ENCODE measurements at places on chromosomes 7 and 10.

DNA sequence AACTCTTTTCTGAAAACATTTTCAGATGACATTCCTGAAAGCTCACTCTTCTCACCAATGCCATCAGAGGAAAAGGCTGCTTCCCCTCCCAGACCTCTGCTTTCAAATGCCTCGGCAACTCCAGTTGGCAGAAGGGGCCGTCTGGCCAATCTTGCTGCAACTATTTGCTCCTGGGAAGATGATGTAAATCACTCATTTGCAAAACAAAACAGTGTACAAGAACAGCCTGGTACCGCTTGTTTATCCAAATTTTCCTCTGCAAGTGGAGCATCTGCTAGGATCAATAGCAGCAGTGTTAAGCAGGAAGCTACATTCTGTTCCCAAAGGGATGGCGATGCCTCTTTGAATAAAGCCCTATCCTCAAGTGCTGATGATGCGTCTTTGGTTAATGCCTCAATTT is 16.5 kb downstream of the ANLN start:
- no peak for DNase-seq

DNA sequence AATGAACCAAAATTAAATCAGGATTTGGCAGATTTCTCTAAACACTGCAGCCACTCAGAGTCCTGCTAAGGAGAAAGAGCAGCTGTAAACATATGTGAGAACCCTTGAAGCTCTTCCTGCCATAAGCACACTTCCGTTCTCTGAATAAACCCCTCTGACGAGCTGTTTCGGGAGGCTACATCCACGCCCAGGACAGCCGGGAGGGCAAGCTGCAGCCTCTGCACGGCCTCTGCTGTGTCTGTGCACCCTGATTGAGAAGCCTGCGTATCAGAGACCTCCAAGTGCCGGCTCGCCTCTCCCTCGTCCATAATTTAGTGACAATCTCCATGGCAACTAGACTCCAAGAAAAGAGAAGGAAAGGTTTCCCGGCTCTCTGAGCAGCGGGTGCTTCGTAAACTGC is 114.4 kb downstream of the PTPRN2 start:
- no peak for DNase-seq

- DNase-seq: no peak
Observed at GRCh38 chr10:119296703-119297102, 89.3 kb downstream of the GRK5 start.

DNA sequence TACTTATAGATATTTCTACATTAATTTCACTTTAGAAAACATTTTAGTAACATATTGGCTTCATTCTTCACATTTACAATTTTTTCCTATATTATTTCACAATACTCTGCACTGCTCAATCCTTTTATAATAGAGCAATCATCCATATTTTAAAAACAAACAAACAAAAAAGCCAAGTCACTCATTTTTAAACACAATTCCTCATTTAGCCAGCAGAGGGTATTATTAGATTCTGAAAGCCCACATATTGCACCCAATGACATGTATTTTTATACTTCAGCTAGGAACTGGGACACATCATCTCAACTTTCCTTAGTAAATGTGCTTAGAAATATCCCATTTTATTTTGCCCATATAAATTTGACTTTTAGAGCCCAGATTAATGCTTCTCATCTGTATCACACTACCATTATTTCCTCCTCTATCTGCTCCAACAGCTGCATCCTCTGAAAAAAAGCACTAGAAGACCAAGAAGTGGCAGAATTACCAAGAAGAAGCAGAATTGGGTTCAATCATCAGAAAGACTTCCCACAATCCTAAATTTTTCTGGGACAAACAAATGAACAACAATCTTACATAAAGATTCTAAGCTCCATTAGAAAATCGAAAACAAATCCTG is 29.5 kb downstream of the CTNNA3 start:
- DNase-seq: no peak

GRCh38 chr10:70378122-70378521 is 4.3 kb downstream of the LRRC20 start:
- no peak for DNase-seq

GRCh38 chr7:34838329-34838728 is 180.3 kb downstream of the NPSR1 start:
- DNase-seq: no peak

GRCh38 chr7:49812534-49812933 is 39.1 kb downstream of the VWC2 start:
- no peak for DNase-seq

DNA sequence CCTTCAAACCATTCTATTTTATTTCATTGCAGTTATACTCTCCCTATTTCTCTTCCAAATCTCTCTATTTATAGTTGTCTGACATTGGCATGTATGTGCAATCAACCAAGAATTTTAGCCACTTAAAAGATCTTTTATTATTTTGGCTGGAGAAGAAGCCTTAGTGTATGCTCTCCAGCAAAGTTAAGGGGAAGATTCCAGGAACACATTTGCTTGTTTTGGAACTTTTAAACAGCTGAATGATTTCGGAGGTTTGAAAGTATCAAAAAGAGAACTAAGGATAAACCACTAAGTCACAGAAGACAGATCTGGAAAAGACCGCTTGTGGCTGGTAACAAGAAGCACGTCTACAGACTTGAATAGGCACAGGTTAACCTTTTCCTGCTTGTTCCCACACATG is 182.2 kb upstream of the FZD1 start:
- no peak for DNase-seq

- DNase-seq: no peak
Observed at GRCh38 chr7:120442838-120443237, 169.9 kb downstream of the KCND2 start.

DNA sequence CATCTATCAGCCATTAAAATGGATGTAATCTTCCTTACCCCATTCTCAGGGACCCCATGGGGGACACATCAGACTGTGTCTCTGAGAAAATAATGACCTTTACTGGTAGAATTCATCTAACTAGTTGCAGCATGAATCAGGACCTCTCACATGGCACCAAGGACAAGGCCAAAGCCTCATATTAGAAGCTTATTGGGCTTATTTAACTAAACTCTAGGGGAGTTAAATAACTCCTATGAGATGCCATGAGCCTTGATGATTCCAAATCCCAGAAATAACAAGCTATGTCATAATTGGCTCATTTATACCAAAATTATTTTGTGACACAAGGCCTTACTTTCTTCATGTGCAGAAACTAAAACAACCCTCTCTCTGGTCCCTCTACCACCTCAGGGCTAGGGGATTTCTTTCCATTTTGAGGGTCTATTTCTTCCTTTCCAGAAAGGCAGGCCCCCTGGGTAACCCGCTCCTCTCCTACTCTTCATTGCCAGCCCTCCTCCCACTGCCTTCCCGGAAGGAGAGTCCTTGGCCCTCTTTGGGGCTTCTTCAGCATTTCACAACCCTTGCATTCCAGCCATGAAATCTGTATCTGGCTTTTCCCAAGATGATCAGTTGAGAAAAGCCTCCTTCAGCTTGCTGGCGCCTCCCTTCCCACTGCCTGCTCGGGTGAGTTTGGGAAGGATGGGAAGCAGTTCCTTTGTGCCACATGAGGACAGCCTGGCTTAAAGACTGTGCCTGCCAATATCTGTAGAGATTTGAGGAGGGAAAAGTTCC is 41.8 kb upstream of the TRIM8 start:
- DNase-seq: no peak

DNA sequence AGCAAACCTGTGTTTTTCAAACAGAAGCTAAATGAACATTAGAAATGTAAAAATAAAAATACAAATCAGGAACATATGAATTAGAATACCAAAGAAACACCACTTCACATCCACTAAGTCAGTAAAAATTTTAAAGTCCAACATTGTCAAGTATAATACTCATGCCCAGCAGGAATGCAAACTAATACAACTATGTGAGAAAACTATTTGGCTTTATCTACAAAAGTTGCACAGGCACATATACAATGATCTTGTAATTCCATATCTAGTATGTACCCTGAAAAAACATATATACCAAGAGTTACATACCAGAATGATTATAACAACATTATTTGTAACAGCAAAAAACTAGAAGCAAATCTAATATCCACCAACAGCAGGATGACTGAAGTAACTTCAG is 91.1 kb downstream of the RNF32 start:
- no peak for DNase-seq

DNA sequence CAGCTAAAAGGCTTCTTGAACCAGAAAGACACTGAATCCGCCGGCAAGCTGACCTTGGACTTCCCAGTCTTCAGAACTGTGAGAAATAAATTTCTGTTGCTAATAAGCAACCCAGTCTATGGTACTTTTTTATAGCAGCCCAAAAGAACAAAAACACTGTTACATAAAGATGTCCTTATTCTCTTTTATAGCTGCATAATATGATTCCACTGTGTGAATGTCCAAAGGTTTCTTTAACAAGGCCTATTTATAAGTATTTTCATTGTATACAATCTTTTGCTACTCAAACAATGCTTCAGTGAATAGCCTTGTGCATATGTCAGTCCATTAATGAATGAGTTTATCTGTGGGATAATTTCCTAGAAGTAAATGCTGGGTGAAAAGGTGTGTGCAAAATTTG is 190.8 kb upstream of the INHBA start:
- DNase-seq: no peak

DNA sequence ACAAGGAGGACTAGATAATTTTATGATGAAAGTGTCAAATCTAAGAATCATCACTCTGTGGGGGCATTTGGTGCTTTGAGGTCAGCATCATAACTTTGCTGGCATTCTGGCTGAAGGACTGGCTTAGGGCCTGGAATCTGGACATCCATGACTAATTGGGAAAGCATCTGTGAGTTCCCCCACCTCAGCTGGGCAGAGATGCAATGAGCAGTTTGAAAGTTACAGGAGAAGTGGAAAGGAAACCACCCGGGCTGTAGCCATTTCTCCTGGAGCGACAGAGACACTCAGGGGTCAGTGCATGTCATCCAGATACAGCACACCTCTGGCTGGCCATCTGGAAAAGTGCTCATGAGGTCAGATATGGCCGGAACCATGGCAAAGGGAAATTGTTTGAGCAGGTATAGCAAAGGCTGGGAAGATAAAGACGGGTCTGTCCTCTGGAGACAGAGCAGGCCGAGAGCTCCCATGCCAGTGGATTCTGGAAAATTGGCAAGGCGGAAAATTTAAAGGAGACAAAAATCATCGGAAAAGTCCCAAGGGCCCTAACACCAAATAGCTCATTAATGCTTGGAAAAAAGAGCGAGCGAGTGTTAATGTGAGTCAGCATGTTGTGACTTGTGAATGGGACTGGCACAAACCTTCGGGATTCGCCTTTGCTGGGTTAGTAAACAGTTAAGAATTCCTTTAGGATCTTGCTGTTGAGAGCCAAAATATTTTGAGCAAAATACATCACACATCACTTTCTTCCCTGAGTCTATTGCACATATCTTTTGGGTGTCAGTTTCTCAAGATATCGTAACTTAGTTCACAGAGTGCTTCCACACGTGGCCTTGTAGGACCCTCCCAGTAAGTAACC is 188.4 kb upstream of the AGK start:
- no peak for DNase-seq

- no peak for DNase-seq
Observed at GRCh38 chr10:76230921-76231285, 799.5 kb downstream of the LRMDA start.

DNA sequence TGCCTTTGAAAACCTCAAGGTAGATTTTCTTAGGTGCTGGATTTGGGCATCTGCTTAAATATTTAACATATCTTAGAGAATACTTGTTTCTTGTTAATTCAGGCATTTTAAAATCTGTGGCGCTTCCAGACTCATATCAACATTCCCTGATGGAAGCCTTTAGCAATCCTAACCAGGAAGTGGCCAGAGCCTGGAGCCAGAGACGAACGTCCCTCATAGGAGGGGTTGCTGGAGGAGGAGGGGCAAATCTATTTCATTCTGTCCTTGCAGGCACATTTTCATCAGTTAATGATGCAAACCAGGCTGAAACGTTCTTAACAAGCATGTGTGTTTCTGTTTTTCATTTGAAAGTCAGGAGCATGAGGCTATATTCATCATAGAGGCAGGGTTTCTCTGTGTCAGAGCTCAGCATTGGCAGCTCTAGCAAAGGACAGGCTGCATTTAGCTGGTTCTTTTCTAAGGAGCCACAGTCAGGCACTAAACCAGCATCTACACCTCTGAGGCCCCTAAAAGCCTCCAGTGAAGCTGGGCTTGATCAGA is 17.8 kb upstream of the IFIT2 start:
- DNase-seq: no peak

GRCh38 chr10:60960913-60961312 is 16.9 kb upstream of the RHOBTB1 start:
- DNase-seq: no peak

- DNase-seq: no peak
Observed at GRCh38 chr7:154902600-154903082, 100.3 kb downstream of the PAXIP1 start.

DNA sequence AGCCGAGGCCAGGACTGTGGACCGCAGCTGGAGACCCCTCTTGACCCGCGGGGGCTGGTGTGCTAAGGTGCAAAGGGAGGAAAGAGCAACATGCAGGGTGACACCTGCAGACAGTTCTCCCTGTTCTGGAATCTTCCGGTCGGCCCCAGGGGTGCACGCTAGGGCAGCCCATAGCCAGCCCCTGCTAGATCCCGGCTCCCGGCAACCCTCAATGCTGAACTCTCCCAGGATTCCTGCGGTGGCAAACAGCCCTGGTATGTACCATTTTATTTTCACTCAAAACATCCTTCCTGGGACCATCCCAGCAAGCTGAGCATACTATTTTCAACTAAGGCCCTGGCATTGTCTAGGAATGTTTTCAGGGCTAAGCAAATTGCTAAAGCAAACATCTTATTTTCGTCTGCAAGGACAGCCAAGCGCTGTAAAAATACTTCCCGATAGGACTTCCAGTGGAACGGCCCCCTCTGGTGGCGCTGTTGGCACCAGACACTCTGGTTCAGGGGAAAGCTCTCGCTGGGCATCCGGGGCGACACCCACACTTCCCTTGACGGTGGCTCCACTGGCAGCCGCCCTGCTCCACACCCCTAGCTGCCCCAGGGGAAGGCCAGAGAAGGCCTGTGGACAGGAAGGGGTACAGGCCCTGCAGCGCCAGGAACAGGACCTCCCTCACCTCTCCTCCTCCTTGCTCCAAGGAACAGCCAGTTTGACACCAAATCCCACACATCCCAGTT is 99.4 kb downstream of the CTBP2 start:
- peak; percentile 28 for DNase-seq

- no peak for DNase-seq
Observed at GRCh38 chr10:92809840-92810239, 38.5 kb upstream of the EXOC6 start.

DNA sequence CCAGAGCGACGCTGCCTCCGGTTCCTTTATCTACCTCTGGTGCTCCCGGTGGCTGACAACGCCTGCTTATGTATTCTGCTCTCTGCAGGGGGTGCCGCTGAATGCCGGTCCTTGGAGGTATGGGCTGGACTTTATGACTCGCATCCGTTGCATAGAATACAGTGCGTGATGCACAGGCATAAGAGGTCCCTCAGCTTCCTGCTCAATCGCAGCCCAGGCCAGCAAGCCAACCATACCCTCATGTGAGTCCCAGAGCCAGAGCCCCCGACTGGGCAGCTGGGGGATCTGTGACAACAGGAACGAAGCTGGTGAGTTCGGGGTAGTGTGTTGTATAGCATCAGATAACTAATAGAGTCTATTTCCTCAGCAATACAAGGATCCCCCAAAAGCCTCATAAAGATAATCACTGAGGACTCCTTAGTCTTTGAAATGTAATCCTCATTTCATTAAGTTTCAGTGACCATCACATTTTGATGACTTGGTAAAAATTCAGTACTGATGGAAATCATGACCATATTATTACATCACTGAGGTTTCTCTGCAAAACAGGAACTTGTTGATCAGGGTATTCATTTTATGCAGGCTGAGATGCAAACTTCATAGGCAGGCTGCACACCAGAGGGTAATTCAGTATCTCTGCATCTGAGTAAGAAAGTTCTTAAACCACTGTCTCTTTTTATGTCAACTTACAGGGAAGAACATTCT is 607.8 kb downstream of the PTPRN2 start:
- no peak for DNase-seq
